Erythroblast (primary cell): ENCODE measurements at places on chromosomes 2 and 18.

DNA sequence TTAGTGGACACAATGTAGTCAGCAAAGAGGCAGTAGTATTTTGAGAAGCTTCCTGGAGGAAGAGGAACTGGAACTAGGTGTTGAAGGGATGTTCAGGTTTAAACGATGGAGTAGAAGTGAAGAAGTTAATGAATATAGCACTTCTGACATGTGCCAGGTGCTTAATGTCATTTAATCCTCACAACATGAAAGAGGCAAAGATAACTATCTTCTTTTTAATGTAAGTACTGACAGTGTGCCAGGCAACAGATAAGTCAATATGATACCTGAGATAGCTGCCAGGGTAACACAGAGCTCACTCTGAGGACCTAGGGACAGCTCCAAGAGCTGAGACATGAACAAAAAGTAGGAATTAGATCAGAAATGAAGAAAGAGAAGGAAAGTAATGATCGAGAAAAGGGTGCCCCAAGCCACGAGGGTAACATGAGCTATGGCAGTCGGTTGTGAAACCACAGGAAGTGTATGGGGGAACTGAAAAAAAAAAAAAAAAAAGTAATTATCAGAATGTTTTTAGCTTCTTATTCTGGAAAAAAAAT is 140.7 kb downstream of the RNF144A start:
- DNase-seq, result no peak

DNA sequence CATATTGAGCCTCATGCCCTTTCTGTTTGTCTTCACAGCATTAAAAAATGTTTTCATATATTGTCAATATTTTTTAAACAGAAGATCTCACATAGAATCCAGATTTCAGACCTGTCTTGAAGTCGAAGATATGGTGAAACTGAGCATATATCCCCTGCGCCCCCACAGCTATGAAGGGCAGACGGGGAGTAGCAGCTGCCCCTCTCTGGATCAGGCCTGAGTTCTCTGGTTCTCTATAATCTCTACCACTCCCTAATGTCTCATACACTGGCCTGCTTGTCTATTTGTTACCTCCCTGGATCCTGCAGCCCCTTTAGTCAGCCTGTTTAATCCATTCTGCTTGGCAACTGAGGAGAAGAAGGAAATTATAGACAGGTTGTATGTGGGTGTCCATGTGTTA is 122.4 kb downstream of the LNPK start:
- no peak for DNase-seq

- no peak for DNase-seq
Measured at GRCh38 chr2:129199501-129199900, 780.0 kb upstream of the RAB6C start.

DNA sequence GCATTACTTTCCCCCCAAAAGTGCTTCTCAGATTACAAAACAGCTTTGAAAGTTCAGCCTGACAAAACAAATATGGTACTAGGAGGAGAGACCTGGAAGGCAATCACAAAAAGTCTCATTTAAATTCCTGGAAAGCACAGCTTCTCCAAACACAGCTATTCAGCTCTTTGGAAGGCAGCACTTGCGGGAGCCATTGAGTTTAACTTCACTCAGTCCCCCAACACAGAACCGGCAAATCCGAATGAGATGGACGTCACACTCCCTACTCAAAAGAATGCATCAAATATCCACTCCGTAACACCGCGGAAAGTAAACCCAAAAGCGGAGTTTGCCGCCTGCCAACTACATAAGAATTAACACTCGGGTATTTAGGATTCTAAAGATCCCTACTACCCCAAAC is 638 bp downstream of the ST6GAL2 start:
- DNase-seq, result no peak
